ENCODE measurements at places on chromosomes 3 and 15.

GRCh38 chr3:43910750-43911149 lies 220.0 kb downstream of the ABHD5 start:
- no peak for DNase-seq

DNA sequence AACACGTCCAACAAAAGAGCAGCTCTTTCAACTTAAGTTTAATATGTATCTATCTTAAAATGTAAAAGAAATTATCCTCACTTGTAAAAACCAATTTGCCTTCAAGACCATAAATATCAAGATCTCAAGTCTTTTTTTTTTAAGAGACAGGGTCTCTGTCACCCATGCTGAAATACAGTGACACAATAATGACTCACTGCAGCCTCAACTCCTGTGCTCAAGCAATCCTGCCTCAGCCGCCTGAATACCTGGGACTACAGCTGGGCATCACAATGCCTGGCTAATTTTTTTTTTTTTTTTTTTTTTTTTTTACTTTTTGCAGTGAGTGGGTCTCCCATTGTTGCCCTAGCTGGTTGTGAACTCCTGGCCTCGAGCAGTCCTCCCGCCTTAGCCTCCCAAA lies 26.0 kb downstream of the ACAP2 start:
- DNase-seq: no peak

DNA sequence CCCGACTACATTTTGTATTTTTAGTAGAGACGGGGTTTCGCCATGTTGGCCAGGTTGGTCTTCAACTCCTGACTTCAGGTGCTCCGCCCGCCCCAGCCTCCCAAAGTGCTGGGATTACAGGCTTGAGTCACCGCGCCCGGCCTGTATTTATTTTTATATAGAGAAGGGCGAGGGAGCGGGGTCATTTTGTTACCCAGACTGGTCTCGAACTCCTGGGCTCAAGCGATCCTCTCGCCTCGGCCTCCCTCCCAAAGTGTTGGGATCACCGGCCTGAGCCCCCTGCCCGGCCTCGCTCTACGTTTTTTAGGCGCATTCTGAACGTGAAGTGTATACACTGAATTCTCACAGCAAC lies 514 bp upstream of the PPP4R2 start:
- no peak for DNase-seq

GRCh38 chr3:86949850-86950249 lies 41.1 kb downstream of the VGLL3 start:
- no peak for DNase-seq

GRCh38 chr3:122458992-122459391 lies 43.1 kb upstream of the WDR5B start:
- no peak for DNase-seq

GRCh38 chr3:5194801-5195509 lies 7.4 kb downstream of the EDEM1 start:
- no peak for DNase-seq

DNA sequence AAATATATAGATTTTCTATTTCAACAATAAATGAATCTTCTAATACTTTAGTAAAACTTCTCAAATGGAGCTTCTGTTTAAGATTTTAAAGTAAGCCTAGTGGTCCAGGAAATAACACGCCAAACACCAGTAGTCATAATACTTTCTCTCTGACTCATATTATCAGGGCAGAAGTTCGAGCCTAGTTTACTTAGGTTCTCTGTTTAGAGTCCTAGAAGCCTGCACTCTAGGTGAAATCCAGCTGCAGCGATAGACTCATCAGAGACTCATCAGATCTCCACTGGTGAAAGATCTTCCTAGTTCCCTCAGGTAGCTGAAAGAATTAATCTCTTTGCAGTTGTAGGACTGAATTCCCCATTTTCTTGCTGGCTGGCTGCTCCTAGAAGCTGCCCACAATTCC lies 552.5 kb upstream of the ROBO2 start:
- DNase-seq: no peak

GRCh38 chr15:74823324-74823723 lies 3.1 kb upstream of the CPLX3 start:
- DNase-seq: no peak

GRCh38 chr3:143654906-143655305 lies 193.4 kb downstream of the SLC9A9 start:
- no peak for DNase-seq

- DNase-seq: no peak
These were observed 27.0 kb upstream of the ESYT3 start for GRCh38 chr3:138407236-138407907.

DNA sequence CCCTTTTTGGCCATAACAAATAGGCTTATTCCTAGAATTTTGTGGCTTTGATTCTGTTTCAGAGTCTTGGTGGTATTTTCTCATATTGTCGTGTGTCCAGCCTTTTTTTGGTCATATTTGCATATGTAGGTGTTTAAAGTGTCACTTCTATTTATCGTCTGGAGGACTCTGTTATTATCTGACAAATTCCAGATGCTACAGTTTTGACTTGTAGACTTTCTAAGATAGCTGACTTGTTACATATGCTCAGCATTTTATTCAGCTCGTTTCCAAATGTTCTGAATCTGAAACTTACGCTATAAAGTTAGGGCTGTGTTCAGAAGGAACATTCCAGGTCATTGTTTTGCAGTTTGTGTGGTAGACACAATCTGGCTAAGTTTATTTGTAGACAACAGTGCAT lies 1.9 kb downstream of the PPP4R2 start:
- no peak for DNase-seq

DNA sequence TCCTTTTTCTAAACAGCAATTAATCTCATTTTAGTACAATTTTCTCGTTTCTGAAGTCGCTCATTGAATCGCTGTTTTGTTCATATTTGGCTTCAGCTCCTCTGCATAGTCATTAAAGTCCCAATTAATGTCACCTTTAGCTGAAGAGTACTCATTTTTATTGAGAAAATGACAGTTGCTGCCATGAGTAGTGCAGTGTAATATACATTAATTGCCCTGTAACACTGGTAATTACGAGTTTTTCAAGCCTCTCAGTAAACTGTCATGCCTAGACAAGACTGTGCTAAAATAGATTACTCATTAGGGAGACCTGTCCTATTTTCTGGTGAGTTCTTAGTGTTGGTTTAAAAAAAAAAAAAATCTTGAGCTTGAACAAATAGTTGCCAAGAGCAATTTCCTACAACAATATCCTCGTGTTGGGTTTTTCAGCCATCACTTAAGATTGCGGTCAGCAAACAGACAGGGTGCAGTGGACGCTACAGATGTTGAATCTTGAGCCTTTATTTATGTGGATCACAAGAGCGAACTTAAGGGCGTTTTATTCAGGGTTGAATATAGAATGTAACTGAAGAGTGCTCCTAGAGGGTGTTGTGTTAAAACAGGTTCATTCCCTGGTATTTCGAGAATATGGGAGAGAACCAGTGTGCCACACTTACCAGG lies 176.0 kb downstream of the CDIN1 start:
- DNase-seq: no peak

GRCh38 chr3:175535351-175535750 lies 676.2 kb downstream of the NAALADL2 start:
- DNase-seq: no peak

DNA sequence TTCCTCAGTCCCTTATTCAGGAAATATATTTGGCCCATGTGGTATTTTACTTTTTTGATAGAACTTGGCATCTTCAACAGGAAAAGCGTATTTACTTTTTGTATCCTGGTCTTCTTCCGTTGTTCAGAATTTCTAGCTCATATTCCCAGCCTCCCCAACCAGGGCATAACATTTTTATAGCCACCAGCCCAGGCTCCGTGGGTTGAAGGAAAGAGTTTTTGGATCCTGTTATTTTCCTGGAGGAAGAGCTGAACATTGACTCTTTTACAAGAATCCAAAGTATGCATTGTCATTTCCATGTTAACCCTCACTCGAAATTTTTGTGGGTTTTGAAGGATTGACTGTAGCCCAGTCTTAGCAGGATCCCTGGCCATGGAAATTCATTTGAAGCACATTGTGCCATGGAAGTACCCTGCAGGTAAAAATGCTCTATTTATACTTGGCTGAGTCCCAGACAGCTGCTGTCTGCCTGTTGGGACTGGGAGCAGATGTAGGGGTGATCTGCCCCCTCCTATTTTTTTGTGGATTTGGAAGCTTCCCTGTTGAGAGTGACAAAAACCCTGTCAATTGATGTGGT lies 98.8 kb downstream of the AKAP13 start:
- no peak for DNase-seq

DNA sequence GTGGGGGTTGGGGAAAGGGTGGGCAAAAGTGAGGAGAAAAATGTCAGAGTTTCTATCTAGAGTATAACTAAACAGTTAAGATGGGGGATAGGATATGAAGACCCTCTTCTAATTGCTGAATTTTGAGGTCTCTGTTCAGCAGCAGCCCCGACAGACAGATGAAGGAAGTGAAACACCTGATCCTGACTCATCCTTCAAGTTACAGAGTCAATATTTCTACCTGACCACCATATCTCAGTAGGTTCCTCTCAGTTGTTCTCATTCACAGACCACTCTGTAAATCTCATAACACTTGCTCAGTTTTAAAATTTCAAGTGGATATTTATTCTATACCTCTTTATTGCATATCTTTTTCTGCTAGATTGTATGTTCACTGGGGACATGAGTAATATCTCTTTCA lies 69.5 kb downstream of the CCDC54 start:
- no peak for DNase-seq
